ENCODE measurements at places on chromosomes 12 and 14.
A peak's percentile ranks its signal among the peaks of the same experiment; 100 is the strongest.

- DNase-seq, result no peak
These were observed 368.8 kb downstream of the ALG10 start for GRCh38 chr12:34390846-34391700.

DNA sequence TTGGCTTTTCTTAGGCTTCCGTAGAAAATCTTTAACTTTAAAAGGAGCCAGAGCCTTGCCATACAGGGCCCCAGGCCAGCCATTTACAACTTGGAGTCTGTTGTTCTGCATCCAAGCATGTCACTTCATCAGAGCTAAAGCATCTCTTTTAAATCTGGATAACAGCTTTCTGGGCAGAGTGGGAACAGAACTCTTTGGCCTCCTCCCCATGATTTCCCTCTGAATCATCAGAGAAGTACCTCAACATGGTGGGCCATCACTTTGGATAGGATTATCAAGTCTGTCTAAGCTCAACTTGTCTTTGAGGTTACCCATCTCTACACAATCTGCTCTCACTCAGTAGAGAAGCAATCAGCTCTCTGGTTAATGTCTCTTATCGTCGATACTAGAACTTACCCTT, 170.9 kb downstream of the SLC6A15 start:
- no peak for DNase-seq

- no peak for DNase-seq
These were observed 39.5 kb upstream of the YAF2 start for GRCh38 chr12:42277396-42278127.

GRCh38 chr12:81249976-81250375, 172.1 kb downstream of the ACSS3 start:
- DNase-seq, result no peak

- no peak for DNase-seq
These were observed 194.8 kb downstream of the CACNA1C start for GRCh38 chr12:2247596-2247995.

- DNase-seq, result no peak
These were observed 73.8 kb downstream of the DIO3 start for GRCh38 chr14:101634850-101635748.

DNA sequence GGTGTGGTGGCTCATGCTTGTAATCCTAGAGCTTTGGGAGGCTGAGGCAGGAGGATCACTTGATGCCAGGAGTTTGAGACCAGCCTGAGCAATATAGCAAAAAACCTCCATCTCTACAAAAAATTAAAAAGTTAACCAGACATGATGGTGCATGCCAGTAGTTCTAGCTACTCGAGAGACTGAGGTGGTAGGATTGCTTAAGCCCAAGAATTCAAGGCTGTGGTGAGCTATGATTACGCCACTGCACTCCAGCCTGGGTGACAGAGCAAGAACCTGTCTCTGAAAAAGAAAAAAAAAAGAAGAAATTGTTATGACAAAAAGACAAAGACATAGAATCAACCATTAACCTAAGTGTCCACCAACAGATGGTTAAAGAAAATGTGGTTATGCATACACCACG, 2.1 kb upstream of the ATP23 start:
- DNase-seq, result no peak

GRCh38 chr12:27657296-27657695, 39.0 kb upstream of the REP15 start:
- DNase-seq, result no peak

GRCh38 chr14:97723351-97723750, 926.2 kb downstream of the VRK1 start:
- DNase-seq, result no peak

DNA sequence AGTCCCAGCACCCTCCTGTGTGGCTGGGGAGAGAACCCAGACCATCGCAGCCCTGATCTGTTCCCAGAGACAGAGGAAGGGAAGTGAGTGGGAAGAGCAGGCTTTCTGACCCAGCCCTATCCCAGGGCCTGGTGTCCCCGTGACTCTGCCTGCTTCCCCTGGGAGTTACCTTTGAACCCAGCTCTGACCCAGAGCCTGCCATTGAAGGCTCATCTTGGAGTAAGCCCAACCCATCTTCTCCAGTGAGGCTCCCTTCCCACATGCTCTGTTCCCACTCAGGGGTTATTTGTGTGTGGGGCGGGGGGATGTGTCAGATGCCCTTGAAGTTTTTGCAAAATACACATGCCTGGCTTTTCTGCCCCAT, 6.0 kb downstream of the TMEM63C start:
- no peak for DNase-seq

DNA sequence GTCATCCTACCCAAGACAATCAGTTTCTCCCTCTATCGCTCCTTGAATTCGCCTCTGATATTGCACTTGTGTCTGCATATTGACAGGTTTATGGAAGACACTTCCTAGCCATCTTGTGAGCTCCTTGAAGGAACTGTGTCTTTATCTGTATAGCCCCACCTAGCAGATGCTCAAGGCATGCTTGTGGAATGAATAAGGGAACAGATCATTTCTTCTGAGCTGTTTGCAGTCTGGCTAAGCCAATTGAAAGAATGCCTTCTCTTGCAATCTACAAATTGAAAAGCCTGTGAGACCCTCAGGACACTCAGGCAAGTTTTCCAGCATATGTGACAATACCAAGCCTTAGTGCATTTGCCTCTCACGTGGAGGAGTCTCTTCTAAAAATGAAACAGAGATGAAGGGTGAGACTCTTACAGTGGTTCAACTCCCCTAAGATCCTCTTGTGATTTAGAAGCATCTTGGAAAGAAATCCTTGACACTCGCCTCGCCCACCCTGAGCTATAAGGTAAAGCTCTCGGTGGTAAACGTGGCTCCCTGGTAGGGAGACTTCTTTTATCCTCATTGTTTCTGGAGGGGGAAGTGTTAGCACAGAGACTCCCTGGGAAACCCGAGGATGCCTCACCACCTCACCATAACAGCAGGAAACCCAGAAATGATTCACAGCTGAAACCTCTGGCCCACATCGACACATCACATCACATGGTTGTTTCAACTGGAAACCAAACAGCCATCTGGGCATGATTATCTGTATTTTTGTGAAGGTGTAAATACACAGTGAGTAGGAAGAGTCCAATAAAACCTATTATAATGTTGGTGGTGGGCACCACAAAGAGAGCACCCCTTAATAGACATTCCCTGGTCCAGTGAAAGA, 112.3 kb upstream of the BCL2L14 start:
- peak; percentile 32 for DNase-seq

DNA sequence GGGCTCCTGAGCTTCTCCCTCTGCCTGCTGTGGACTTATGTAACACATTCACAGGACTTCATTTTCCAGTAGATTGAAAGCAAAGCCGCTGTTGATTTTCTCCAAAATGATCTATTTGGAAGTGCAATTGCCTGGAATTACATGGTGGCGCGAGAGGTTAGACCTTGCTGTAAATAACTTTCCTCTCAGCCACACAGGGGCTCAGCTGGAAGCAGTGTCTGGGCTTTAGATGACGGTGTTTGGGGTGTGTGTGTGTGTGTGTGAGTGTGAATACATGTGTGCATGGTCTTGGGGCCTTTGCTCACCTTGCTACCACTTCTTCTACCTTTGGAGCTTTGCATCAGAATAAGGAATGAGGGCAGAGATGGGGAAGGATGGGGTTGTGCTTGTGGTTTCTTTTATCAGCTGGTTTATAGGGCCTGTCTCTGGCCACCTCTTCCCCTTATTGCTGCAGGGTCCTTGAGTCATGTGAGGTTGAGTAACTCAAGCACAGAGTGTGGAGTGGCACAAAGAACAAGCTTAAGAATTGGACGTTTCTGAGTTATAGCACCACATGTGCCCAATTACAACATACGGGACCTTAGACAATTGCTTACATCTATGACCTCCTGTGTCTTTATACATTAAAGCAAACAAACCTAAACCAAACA, 280.6 kb downstream of the NRXN3 start:
- no peak for DNase-seq

DNA sequence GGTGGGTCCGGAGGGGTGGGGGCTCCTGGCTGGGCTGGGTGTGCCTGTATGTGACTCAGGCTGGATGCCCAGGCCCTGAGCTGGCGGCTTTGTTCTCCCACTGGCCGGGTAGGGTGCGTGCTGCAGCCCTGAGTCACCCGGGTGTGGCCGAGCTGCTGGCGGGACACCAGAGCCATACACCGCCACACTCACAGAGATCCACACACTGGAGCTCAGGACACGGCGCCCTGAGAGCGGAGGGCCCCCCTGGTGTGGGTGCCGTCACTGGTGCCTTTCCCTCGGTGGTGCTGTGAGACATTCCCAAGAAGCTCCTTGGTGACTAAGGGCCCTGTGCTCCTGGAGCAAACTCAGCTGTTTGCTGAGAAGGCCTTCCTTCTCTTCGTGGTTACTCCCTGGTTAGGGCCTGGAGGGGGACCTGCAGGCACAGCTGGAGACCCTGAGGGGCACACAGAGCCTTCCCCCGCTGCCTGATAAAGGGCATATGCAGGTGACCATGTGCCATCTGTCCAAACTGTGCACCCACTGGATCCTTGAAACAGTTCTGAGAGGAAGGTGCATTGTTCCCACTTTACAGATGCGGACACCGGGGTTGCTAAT, 44.3 kb downstream of the KRT80 start:
- DNase-seq, result peak; percentile 98

GRCh38 chr14:33463731-33464130, 487.1 kb downstream of the EGLN3 start:
- no peak for DNase-seq

DNA sequence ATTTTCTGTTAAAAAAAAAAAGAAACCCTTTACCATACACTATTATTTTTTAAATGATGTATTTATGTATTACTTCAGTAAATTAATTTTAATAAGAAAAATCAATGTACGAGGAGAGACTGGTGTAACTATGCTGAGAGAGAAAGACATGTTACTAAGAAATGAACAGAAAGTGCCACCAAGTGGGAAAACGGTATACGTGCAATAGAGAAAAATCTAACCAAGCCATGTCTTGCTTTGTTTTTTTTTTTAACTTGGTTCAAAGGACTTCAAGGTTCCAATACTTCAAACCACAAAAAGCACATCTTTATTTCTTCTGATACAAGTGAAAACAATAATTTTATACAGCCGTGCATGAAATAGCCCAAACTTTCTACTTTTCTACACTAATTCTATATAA, 22.9 kb downstream of the NDUFA12 start:
- no peak for DNase-seq

GRCh38 chr14:91065266-91065665, 4.8 kb upstream of the RPS6KA5 start:
- no peak for DNase-seq

GRCh38 chr12:78324234-78324633, 493.5 kb downstream of the NAV3 start:
- DNase-seq, result no peak

GRCh38 chr14:99860219-99860618, 67.0 kb downstream of the EML1 start:
- DNase-seq, result no peak

GRCh38 chr12:101866615-101867373, 10.6 kb upstream of the DRAM1 start:
- DNase-seq, result no peak

DNA sequence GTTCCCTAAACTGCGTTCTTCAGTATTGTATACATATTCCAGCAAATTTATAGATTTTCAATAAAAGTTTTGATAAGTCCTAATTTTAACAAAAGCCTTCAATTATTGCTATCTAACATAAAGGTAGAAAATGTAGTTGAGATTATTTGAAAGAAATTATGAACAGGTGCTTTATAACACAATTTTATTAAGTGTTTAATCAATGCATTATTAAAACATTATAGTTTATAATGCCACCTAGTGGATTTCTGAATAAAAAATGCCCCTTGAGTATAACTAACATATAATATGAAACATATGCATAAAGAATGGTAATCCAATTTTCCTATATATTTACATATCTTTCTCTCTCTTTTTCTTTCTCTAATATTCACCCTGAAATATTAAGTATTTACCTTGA, 515.3 kb downstream of the SLC6A15 start:
- DNase-seq, result no peak

DNA sequence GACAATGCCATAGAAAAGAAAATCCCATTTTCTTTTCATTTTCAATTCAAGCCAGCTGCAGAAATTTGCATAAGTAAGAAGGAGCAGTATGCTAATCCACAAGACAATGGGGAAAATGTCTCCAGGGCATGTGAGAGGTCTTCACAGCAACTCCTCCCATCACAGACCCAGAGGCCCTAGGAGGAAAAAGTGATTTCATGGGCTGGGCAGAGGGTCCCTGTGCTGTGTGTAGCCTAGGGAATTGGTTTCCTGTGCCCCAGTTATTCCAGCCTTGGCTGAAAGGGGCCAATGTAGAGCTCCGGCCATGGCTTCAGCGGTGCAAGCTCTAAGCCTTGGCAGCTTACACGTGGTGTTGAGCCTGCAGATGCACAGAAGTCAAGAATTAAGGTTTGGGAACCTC, 211.4 kb downstream of the CCDC59 start:
- DNase-seq, result no peak

- no peak for DNase-seq
These were observed 109.6 kb downstream of the SLC38A6 start for GRCh38 chr14:61090432-61091216.

- DNase-seq, result no peak
These were observed 1.7 kb upstream of the ITGA5 start for GRCh38 chr12:54420766-54421144.

- no peak for DNase-seq
These were observed 149.0 kb downstream of the KITLG start for GRCh38 chr12:88431246-88431645.

- DNase-seq, result no peak
These were observed 29.0 kb upstream of the C12orf50 start for GRCh38 chr12:88057994-88058718.

DNA sequence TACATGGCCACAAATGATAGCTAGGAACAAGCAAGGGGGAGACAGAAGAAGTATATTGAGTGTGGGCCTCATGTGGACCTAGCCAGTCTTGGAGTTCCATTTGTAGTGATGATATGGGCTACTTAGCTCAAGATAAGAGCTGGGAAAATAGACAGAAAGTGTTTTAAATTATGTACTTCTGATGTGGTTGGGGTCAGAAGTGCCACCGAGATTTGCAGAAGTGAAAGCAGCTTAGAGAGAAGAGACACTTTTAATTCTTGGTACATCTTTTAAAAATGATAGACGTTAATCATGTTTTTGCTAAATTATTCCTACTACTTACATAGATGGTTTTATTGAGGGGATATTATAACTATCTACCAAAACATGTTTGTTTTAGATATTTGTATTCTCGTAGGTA, 198.3 kb upstream of the PDZRN4 start:
- DNase-seq, result no peak
